ENCODE measurements at places on chromosomes 12 and 14.

GRCh38 chr12:114794049-114794558, 110.1 kb upstream of the TBX3 start:
- DNase-seq = no peak

GRCh38 chr14:101633276-101633675, 72.0 kb downstream of the DIO3 start:
- DNase-seq = no peak

DNA sequence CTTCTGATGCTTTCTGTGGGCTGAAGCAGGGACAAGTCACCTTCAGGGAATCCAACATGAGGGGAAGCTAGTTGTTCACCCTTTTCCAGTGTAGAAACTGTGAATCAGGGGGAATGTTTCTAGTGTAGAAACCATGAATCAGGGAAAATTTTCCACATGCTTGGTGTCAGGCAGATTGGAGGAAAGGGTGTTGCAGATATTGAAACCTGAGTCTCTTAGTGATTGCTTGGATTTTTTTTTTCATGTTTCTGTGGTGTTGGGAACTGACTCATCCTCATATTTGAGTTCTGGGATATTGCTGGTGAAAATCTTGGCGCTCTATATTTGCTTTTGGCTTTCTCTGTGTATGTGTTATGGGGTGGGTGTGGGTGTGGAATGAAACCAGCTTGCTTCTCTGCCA, 144.5 kb upstream of the FBXO33 start:
- DNase-seq = no peak

- no peak for DNase-seq
Measured at GRCh38 chr14:32023540-32023939, 53.6 kb upstream of the ARHGAP5 start.

GRCh38 chr12:39931231-39931630, 174.7 kb downstream of the SLC2A13 start:
- no peak for DNase-seq

DNA sequence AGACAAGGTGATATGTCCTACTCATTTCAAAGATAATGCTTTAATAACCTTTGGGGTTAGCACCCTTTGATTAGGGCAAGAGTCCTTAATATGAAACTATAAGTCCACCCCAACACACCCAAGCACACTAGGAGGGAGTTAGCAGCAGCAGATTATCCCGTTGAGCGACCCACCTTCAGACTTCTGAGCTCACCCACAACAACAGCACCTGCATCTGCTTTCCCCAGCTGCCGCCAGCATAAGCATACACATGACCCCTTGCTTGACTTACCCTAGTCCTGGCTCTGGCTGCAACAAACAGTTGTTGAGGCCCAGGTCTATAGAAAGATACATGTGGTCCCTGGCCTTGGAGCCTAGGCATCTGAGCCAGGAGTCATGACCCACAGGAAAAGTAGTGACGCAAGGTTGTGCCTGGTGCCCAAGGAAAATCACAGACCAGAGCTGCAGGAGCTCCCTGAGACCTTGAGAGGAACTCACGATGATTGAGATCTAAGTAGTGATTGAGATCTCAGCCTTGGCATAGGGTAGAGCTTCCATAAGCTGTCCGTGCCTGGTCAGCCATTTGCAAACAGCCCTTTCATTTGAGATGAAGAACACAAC, 19.0 kb downstream of the ZDHHC22 start:
- no peak for DNase-seq

DNA sequence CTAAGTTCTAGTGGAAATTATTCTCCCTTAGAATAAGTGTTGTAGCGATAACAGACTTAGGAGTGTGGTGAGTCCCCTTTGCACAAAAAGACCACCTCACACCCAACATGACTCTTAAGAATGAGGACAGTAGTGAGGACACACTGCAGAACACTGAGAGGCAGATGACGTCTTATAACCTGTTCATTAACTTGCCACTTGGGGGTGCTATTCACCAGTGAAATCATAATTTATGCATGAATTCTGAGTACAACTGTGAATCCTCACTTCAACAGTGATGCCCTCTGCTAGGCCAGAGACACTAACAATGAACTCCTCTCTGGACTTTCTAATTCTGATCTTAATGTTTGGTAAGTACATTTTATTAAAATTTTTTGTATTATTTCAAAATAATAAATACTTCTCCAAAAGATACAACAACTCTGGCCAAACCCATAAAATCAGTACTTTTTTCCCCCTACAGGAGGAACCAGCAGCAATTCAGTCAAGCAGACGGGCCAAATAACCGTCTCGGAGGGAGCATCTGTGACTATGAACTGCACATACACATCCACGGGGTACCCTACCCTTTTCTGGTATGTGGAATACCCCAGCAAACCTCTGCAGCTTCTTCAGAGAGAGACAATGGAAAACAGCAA, 274.7 kb downstream of the DAD1 start:
- no peak for DNase-seq

GRCh38 chr12:104805186-104805585, 152.9 kb downstream of the SLC41A2 start:
- DNase-seq = no peak

DNA sequence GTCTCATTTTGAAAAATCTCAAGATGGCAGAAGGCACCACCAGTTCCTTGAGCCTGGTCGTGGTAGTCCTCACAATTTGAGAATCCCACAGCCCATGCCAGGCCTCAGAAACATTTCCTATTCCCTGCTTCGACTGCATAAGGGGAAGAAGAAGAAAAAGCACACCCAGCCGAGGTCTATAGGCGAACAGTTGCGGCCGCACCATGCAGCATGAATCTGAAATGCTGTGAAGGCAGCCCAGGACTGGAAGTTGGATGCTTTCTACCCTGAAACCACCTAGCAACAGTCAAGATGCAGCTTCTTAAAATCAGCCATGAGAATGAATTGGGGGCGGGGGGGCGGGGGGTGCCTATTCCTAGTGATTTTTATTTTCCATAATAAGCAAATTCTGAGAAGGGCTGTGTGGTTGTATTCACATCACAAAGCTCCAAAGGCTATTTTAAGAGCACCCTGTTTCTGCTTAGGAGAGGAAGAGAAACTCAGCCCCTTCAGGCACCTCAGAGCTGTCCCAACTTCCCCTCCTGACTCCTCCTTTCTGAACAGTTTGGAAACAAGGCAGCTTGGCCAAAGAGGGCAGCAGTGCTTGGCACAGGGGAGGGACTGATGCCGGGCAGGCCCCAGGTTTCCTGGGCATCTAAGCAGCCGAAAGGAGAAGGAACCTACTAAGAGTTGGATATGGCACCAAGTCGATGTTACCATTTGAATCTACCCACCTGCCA, 172.5 kb upstream of the FOXN3 start:
- no peak for DNase-seq

DNA sequence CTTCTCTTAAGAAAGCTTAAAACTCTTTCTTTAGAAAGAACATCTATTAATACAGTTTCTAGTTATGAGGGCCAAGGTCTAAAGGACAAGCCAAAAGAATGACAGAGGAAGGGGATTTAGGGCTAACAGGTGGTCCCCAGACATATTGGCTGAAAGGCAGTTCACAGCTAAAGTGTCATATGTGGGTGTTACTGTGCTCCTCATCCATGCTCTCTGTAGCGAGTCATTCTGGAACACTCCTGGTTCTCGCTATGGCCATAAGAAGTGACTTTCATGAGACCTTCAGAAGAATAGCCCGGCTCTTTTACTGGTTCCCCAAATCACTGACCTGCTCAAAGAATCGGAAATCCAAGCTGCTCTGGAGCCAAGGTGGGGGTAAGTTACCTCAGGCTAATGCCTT, 55.0 kb downstream of the TBK1 start:
- DNase-seq = no peak

GRCh38 chr12:15181017-15181683, 40.1 kb downstream of the RERG start:
- no peak for DNase-seq

GRCh38 chr14:100448376-100448775, 125.2 kb downstream of the SLC25A47 start:
- DNase-seq = no peak

GRCh38 chr12:22828066-22828465, 203.1 kb downstream of the ETNK1 start:
- DNase-seq = peak; percentile 20

- DNase-seq = peak; percentile 41
Measured at GRCh38 chr14:74882103-74882920, 596 bp downstream of the DLST start.

GRCh38 chr14:64244279-64244678, 49.9 kb downstream of the ESR2 start:
- DNase-seq = no peak

- no peak for DNase-seq
Measured at GRCh38 chr14:42854061-42854460, 1247.4 kb downstream of the LRFN5 start.

DNA sequence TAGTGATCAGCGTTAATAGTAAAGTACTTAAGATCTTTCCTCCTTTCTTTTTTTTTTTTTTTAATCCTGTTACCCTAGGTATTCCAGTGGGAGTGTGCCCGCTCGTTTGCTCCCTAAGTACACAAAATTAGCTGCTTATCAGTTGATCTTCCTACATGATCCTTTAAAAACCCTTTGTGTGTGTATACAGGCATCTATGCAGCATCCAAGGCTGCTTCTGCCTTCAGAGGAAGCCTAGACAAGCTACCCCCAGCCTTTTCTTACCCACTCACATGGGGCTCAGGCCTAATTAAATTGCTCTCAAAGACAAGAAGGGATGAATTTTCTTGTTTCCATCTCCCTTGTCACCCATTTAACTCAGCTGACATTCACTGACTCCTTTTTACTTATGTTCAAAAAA, 343.4 kb upstream of the LMO3 start:
- no peak for DNase-seq

GRCh38 chr14:34219661-34220377, 242.2 kb downstream of the SPTSSA start:
- no peak for DNase-seq

- DNase-seq = no peak
Measured at GRCh38 chr14:79596551-79596950, 614.8 kb downstream of the DIO2 start.

DNA sequence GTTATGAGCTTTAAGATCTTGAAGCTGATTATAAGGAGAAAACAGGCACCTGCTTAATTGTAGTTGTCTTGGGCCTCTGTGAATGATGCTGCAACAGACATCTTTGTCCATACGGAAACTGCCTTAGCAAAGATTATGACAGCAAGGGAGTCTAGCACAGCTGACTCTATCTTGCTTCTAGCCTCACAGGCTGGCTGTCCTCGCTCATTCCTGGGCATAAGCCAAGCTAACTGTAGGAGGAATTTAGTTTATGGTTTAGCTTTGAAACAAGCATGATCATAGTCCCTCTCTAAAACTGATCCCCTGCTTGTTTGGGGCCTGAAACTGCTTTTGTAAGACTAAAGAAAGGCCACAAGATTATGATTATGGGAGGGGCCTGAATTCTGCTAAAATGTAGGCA, 74.3 kb upstream of the C14orf132 start:
- DNase-seq = no peak

Data from T-helper 1 cell (primary cell).